Daoy (cell line): ENCODE measurements at places on chromosomes 4 and X. TPM values are rescaled to one million over a fixed set of nuclear protein-coding genes. Genes with fewer than 3 reads are reported as not detected.

- no peak for DNase-seq
These were observed 32.1 kb downstream of the UTP14A start for GRCh38 chrX:129938081-129938480.

- peak; percentile 53 for DNase-seq
These were observed 38.7 kb downstream of the SLC4A4 start for GRCh38 chr4:71377561-71377960.

GRCh38 chr4:150327262-150327780 lies 249.1 kb downstream of the DCLK2 start:
- no peak for DNase-seq

DNA sequence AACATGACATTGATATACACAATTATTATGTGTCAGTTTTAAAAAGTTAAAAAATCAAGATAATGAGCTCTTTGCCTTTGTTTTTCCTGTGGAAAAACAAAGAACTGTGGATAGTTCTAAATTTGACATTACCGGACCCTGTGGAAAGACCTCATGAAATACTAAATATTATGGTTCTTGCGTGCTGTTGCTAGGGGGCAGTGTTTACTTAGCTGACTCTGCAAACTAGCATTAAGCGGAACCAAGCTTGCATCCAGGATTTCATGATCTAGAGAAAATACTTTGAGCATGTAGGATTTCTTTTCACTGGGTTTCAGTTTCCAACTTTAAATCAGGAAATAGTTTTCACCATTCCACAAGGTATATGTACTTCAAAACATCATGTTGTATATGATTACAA lies 33.6 kb downstream of the CLCN4 start:
- DNase-seq: peak; percentile 66

DNA sequence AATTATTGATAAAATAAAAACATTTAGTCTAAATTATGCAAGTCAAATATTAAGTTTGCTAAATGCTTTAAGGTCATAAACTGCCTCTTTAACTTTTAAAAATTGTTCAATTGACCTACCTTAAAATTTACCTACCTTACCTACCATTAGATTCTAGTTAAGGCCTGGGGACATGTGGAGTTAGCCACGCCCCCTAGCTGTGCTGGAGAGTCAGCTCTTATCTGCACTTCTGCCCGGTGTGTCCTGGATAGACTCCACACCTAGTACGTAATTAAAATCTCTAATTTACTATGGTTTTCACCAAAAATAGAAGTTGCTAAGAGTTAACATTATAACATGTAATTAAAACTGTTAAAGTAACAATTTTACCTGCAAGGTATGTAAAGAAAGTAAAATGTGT lies 22.7 kb downstream of the TENM3 start:
- no peak for DNase-seq

DNA sequence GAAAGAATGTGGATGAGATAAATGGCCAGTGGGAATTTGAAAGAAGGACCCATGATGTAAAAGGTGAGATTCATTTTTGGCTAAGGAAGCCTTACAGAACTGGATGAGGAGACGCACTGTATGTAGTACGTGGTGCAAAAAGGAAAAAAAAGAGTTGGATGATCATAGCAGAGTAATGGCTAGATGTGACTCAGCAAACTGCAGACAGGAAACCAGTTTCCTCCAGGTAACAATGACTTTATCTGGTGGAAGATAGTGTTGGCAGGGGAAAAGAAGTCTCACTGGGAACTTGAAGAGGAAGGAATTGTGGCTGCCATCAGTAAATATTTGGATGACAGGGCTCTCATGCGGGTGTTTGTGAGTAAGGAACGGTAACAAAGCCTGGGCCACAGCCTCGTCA lies 243.2 kb downstream of the CPE start:
- DNase-seq: peak; percentile 13

DNA sequence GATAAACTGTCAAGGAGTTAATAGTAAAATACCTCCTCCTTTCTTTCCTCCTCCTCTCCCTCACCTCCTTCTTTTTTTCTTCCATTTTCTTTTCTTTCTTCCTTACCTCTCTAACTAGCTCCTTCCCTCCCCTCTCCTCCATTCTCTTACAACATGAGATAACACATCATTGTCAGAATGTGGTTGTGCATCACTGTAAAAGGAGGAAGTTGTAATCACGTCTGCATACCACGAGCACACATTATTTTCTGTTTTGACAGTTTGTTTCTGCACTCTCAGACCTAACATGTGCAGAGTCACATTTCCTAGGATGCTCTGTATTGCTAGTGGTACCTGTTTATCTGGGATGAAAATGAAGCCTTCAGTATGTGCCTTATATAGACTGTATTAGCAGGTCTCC lies 9.1 kb downstream of the SLIT2 start:
- DNase-seq: no peak

DNA sequence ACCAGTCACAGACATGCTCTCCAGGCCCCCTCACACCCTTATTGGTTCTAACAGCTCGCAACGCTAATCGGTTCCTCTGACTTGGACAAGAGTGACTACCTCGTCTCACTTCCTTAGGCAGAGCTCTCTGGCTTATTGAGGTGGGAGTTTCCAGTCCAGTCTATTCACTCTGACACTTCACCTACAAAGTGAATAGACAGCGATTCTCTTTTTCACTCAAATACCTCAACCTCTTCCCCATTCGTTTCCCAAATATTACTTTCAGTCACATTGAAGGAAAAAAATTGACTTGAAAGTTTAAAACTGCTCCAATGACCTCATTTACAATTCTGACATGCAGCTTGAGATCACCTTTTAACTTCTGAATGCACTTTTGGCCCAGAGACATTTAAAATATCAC lies 17.7 kb downstream of the HELT start:
- no peak for DNase-seq

DNA sequence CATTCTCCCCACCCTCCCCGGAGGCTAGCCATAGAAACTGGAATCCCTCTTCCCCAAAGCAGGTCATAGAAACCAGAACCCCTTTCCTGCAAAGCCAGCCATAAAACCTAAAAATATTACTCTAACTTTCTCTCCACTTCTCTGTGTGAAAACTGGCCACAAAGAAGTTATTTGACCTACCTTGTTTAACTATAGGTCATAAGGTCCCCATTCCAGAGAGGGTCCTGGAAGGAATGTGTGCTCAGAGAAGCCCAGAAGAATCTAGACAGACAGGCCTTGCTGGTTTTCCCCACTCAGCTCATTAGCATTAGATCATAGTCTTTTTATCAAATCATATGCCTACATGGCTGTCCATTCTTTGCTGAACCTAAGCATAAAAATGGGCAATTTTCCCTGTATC lies 52.8 kb upstream of the TEX13A start:
- DNase-seq: no peak

- no peak for DNase-seq
These were observed 84.3 kb downstream of the PAPSS1 start for GRCh38 chr4:107635735-107636134.

- peak; percentile 83 for DNase-seq
These were observed 341.3 kb upstream of the KLF3 start for GRCh38 chr4:38322714-38323113.

DNA sequence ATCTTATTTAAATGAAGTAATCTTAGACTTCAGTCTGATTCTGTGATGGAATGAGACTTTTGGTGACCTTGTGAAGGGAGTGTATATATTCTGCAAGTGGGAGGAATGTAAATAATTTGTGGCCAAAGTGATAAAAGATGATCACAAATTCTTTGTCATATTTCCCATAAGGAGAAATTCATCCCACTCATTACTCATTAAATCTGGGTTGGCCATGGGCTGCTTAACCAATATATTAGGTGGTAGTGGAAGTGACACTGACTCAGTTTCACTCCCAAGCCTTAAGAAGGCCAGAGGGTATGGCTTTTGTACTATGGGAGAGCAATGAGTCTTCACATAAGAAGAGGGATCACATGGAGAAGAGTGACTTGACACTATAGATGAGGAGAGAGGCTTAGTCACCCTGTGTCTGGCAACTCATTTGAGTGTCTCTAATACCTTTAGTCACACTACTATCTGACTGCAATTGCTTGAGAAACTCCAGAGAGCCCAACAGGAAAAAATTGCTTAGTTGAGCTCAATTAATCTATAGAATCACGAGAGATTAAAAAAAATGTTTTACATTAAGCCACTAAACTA lies 408.2 kb upstream of the PITX2 start:
- DNase-seq: no peak

DNA sequence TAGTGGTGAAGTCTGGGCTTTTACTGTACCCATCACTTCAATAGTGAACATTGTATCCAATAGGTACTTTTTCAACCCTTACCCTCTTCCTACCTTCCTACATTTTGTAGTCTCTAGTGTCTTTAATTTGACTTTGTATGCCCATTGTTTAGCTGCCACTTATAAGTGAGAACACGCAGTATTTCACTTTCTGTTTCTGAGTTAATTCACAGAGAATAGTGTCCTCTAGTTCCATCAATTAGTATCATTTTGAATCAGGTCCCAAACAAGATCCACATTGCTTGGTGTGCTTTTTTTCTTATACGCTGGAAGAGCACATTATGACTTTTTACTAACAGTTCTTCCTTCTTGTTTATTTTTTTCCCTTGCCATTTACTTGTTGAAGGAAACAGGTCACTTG lies 176.0 kb upstream of the WDFY3 start:
- DNase-seq: no peak

- DNase-seq: peak; percentile 61
These were observed 377 bp downstream of the CHRNA9 start for GRCh38 chr4:40335525-40335894.

DNA sequence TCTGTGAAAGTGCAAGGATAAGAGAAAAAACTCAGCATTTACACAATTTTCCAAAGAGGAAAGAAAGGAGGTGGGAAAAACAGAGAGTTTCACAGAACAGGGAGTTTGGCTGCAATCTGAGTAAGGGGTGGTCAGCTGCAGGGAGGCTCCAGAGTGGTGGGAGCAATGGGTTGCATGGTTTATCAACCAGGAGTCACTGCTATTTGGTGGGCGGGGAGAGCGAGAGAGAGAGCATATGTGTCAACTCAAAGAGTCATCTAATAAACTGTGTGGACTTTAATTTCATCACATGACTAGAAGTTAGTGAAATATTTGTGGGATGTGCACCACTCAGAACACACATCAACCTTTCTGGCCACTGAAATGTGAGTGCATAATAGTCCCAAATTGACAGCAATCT lies 94.6 kb downstream of the FAM13A start:
- DNase-seq: no peak

DNA sequence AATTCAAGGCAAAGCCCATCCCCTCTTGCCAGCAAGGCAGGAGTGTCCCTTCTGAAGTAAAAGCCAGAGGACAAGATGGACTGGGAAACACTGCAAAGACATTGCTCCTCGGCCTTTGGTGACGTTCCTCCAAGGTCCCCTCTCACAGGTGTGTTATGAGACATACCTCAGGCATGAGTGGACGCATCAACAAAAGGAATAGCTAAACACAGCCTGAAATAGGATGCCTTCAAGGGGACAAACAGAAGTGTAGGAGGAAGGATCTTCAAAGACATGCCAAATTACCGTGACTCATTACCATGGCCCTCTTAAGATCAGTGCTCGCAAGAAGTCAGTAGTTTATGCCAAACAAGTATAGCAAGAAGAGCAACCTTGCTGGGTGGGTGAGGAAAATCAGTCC lies 6.0 kb upstream of the IDS start:
- no peak for DNase-seq

GRCh38 chrX:7244405-7244804 lies 96.5 kb upstream of the PUDP start:
- DNase-seq: no peak

- no peak for DNase-seq
These were observed 43.7 kb downstream of the TSPAN5 start for GRCh38 chr4:98614662-98615061.

DNA sequence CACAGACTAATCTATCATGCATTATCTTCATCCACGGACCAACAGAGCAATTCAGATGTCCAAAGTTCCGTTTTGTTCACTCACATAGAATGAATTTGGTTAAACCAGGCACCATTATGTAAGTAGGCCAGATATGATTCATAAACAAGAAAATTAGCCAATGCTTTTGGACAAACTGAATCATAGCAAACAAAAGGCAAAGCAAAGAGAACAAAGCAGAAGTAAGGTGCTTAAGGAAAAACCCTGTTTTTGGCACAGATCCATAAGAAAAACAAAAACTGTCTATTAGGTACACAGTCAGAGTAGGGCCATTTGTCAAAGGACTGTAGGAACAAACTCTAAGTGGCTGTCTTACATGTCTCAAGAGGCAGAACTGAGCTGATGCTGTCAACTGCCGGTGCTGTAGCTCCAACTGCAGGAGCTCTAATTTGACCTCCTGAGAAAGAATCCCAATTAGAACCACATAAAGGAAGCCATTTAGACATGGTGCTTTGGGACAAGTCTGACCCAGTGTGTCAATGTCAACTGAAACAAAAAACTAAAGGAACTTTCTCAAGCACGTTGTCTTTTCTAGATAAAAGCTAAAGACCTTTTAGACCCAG lies 146.7 kb downstream of the COL25A1 start:
- no peak for DNase-seq

- no peak for DNase-seq
These were observed 634.7 kb upstream of the BOD1L1 start for GRCh38 chr4:14262221-14262620.

- DNase-seq: no peak
These were observed 91.8 kb upstream of the ATXN3L start for GRCh38 chrX:13411496-13412207.

GRCh38 chr4:156620786-156621185 lies 350.8 kb downstream of the PDGFC start:
- no peak for DNase-seq

DNA sequence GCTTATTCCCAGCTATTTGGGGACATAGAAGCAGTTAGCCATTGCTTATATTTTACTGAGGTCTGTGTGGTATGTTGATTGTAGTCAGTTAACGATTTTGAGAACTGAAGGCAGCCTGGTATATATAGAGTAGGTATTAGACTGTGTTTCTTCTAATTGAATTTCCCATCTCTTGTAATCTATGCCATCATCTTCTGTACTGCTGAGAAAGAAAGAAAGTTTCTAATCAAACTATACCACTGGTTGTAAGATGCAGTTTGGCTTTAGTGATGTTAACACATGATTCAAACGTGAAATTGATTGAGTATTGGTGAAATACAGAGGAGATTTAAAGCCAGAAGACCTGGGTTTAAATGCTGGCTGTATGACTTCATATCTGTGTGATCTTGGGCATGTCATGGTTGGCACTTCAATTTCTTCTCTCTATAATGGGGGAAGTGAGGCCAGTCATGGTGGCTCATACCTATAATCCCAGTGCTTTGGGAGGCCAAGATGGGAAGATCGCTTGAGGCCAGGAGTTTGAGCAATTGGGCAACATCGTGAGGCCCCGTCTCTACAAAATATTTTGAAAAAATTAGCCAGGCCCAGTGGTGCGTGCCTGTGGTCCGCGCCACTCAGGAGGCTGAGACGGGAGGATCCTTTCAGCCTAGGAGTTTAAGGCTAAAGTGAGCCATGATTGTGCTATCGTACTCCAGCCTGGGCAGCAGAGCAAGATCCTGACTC lies 11.6 kb downstream of the HTT start:
- DNase-seq: no peak

F8A3 gene
- not detected in 2 replicates for total RNA-seq

SPANXA2 gene
- 25.7 and 64.6 TPM in 2 replicates for total RNA-seq

ARMCX4 gene
- total RNA-seq: 0.54 and 1.0 TPM in 2 replicates

KDR gene
- total RNA-seq: 0.48 and 1.1 TPM in 2 replicates

ACOT9 gene
- total RNA-seq: 75.4 and 85.5 TPM in 2 replicates

CENPI gene
- total RNA-seq: 33.7 and 43.6 TPM in 2 replicates

PPEF1 gene
- 0.03 and 0.80 TPM in 2 replicates for total RNA-seq

XK gene
- total RNA-seq: 1.7 and 2.0 TPM in 2 replicates

EIF2S3 gene
- total RNA-seq: 161 and 176 TPM in 2 replicates

FHDC1 gene
- 0.51 and 1.6 TPM in 2 replicates for total RNA-seq

IDH3G gene
- total RNA-seq: 36.9 and 41.0 TPM in 2 replicates

NXF2 gene
- 1.9 and 3.5 TPM in 2 replicates for total RNA-seq

TIMM8A gene
- 4.7 and 9.0 TPM in 2 replicates for total RNA-seq

RHOXF2B gene
- not detected in 2 replicates for total RNA-seq

SYTL5 gene
- 0.24 and 0.29 TPM in 2 replicates for total RNA-seq

SMS gene
- total RNA-seq: 344 and 384 TPM in 2 replicates

PCDH7 gene
- 0.40 and 0.45 TPM in 2 replicates for total RNA-seq
